ENCODE measurements at places on chromosomes 11 and 22.

GRCh38 chr11:34458525-34458924 is 19.8 kb downstream of the CAT start:
- no peak for DNase-seq

GRCh38 chr11:120562806-120563425 is 51.4 kb downstream of the GRIK4 start:
- peak; percentile 31 for DNase-seq

GRCh38 chr11:3859373-3859881 is 4.0 kb downstream of the STIM1 start:
- DNase-seq: no peak

- DNase-seq: peak; percentile 55
These were observed 205.9 kb downstream of the ST3GAL4 start for GRCh38 chr11:126561327-126561893.

GRCh38 chr11:15852179-15852578 is 504.2 kb downstream of the SOX6 start:
- DNase-seq: no peak

- no peak for DNase-seq
These were observed 84.3 kb upstream of the CRTAM start for GRCh38 chr11:122754028-122754427.

DNA sequence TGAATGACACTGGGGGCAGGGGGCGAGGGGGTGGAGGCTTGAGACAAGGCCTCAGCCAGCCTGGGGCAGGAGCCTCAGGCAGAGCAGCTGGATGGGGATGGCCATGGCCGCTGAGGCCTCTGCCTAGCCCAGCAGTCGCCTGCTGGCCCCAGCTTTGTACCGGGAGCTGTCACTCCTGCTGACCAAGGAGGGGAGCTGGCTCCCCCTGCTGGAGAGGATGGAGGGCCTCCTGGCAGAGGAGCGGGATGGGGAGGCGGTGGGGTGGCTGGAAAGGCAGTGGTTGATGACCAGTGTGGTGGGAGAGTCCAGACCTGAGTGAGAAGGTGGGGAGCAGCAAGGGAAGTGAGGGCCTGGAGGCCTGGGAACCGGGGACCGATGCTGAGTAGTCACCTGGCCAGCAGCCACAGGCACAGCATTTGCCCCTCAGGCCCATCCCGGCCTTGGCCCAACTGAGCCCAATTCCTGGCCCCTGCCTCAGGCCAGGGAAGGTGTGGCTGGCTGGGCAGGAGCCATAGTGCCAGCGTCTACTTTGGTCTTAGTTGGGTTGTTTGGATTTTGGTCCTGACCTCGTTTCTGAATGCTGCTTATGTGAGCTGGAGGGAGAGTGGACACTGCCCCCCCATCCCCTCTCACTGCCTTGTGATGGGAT is 6.0 kb upstream of the SUSD2 start:
- peak; percentile 91 for DNase-seq

GRCh38 chr11:72721689-72722049 is 30.5 kb downstream of the ARAP1 start:
- DNase-seq: no peak

GRCh38 chr11:35190804-35191348 is 51.9 kb downstream of the CD44 start:
- no peak for DNase-seq

- DNase-seq: no peak
These were observed 6.5 kb upstream of the RHOD start for GRCh38 chr11:67050139-67050538.

DNA sequence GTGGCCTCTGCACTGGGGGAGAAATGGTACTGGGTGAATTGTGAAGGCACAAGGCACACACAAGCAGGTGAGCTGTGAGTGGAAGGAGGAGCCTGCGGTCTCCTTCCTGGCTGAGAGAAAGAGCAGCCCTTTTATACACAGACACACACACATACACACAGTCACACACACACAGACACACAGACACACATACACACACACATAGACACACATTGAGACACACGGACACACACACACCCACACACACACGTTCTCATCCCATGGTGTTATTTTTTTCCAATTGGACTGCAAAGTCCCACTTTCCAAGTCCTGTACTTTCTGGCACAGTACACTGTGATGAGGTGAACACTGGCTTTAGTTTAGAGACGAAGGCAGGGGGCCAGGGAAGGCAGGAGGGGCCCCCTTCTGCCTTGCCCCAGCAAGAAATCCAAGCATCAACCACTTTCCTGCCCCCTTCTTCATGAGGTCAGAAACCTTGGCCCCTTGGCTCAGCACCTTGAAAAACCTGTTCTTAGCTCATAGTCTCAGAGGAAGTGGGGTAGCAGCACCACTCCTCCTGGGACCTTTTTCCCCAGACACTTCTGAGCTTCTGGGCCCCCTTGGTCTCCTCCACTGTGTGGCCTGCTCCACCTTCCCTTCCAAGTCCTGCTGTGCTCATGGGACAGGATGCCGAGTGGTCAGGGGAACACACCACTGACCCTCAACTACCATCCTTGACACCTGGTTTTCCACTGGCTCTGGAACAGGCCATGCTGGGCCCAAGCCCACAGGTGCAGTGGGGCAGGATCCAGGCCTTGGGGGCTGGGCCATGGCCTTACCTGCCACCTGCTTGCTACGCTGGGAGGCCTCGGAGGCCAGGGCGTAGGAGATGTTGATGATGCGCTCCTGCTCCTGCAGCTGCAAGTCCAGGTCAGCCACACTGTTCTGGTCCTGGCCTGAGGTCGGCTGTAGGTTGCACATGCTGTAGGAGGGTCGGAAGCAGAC is 43.8 kb downstream of the C11orf58 start:
- no peak for DNase-seq

- DNase-seq: no peak
These were observed 39.2 kb upstream of the DMC1 start for GRCh38 chr22:38608992-38609750.

All from hepatic stellate cell (primary cell).